ENCODE measurements at places on chromosomes 2 and 18. TPM values are rescaled to one million over a fixed set of nuclear protein-coding genes. Genes with fewer than 3 reads are reported as not detected.

The C2orf80 gene
- not detected for total RNA-seq

The KCNJ13 gene
- not detected for total RNA-seq

The CYP1B1 gene
- total RNA-seq, result 95.7 TPM

GRCh38 chr2:223090540-223091235, 38.7 kb downstream of the KCNE4 start:
- no peak overlapping the region for H3K4me3 ChIP-seq
- DNase-seq, result no peak
- no peaks in the 10 kb centered on the region for H3K4me1 ChIP-seq

- no peak for DNase-seq
- no peaks in the 10 kb centered on the region for H3K27me3 ChIP-seq
- no peaks in the 10 kb centered on the region for H3K4me1 ChIP-seq
- peaks cover 26% of the 10 kb centered on the region for H3K36me3 ChIP-seq
Measured at GRCh38 chr2:10584242-10584753, 105.5 kb downstream of the NOL10 start.

Measured in natural killer cell treated with Interleukin-12 subunit alpha and Interleukin-12 subunit beta and Interleukin-15 and Interleukin-18, amount 100 ng/mL, for 72 hours (primary cell).